MCF 10A (cell line): ENCODE measurements at places on chromosomes 7 and 10. TPM values are rescaled to one million over a fixed set of nuclear protein-coding genes. Genes with fewer than 3 reads are reported as not detected.

The ADARB2 gene
- total RNA-seq: 0.52 and 0.96 TPM in 2 replicates

The CPXM2 gene
- total RNA-seq: not detected in 2 replicates

The LRRN3 gene
- total RNA-seq: not detected in 2 replicates

The MMS19 gene
- total RNA-seq: 67.0 and 67.2 TPM in 2 replicates

The ARMC3 gene
- total RNA-seq: not detected in 2 replicates

The GIMAP5 gene
- total RNA-seq: not detected in 2 replicates

The PHKG1 gene
- total RNA-seq: 1.2 and 2.4 TPM in 2 replicates

The DRGX gene
- not detected in 2 replicates for total RNA-seq

The LRRC17 gene
- total RNA-seq: 0.21 and 0.83 TPM in 2 replicates

The SAMD9 gene
- total RNA-seq: 4.4 and 7.9 TPM in 2 replicates

The PDE6C gene
- not detected in 2 replicates for total RNA-seq

The MEIG1 gene
- 1.7 TPM in 1 of 2 replicates, not detected in the other for total RNA-seq

The PARP12 gene
- total RNA-seq: 35.0 and 41.4 TPM in 2 replicates

The HYAL4 gene
- not detected in 2 replicates for total RNA-seq

The MYOF gene
- total RNA-seq: 167 and 181 TPM in 2 replicates

The SPAG6 gene
- total RNA-seq: not detected in 2 replicates

The CYP26C1 gene
- 0.07 and 0.14 TPM in 2 replicates for total RNA-seq

The FXYD4 gene
- total RNA-seq: not detected in 2 replicates

The ELOVL3 gene
- not detected in 2 replicates for total RNA-seq

The FAM25G gene
- total RNA-seq: not detected in 2 replicates

The UPP1 gene
- total RNA-seq: 602 and 797 TPM in 2 replicates

The ACTL6B gene
- not detected in 2 replicates for total RNA-seq

The BCCIP gene
- 70.8 and 88.2 TPM in 2 replicates for total RNA-seq

The PSMA2 gene
- total RNA-seq: 65.5 and 73.8 TPM in 2 replicates

The CALHM3 gene
- not detected in 2 replicates for total RNA-seq

The STEAP4 gene
- total RNA-seq: not detected in 2 replicates

The FGFR2 gene
- 2.7 and 3.0 TPM in 2 replicates for total RNA-seq

The KLLN gene
- total RNA-seq: 0.56 and 0.68 TPM in 2 replicates

The ERVW-1 gene
- total RNA-seq: not detected in 2 replicates

The NEURL1 gene
- 0.20 TPM in 1 of 2 replicates, not detected in the other for total RNA-seq

The TUBAL3 gene
- total RNA-seq: 0.22 and 0.44 TPM in 2 replicates

The A1CF gene
- total RNA-seq: not detected in 2 replicates

The CTAGE8 gene
- 0.96 and 2.6 TPM in 2 replicates for total RNA-seq

The FRMD4A gene
- total RNA-seq: 0.23 and 8.9 TPM in 2 replicates

The GRID1 gene
- total RNA-seq: not detected in 2 replicates

The ANXA8 gene
- 47.3 and 103 TPM in 2 replicates for total RNA-seq

The VWDE gene
- 3.0 and 3.1 TPM in 2 replicates for total RNA-seq

The KNDC1 gene
- 2.1 and 2.4 TPM in 2 replicates for total RNA-seq

The CCDC3 gene
- total RNA-seq: 0.10 TPM in 1 of 2 replicates, not detected in the other

The GPR146 gene
- total RNA-seq: 0.27 TPM in 1 of 2 replicates, not detected in the other

The LIPK gene
- not detected in 2 replicates for total RNA-seq

The C10orf90 gene
- not detected in 2 replicates for total RNA-seq

The OR2A7 gene
- 10.0 and 13.6 TPM in 2 replicates for total RNA-seq

The MINDY4 gene
- 9.2 and 12.4 TPM in 2 replicates for total RNA-seq

The SERPINE1 gene
- 56.7 and 80.6 TPM in 2 replicates for total RNA-seq

The TAC1 gene
- not detected in 2 replicates for total RNA-seq

The LIPF gene
- total RNA-seq: not detected in 2 replicates

The TCAF2 gene
- 0.49 and 0.70 TPM in 2 replicates for total RNA-seq

The UBE2D4 gene
- total RNA-seq: 11.6 and 13.7 TPM in 2 replicates

The SPDYE1 gene
- not detected in 2 replicates for total RNA-seq

The GIMAP6 gene
- total RNA-seq: not detected in 2 replicates

The EXOSC1 gene
- total RNA-seq: 56.5 and 62.3 TPM in 2 replicates

The TMEM225B gene
- 0.70 and 0.96 TPM in 2 replicates for total RNA-seq

The CARD11 gene
- not detected in 2 replicates for total RNA-seq

The ATP5MK gene
- total RNA-seq: 429 and 559 TPM in 2 replicates

The FAM25A gene
- total RNA-seq: not detected in 2 replicates

The GPC2 gene
- total RNA-seq: 0.65 and 1.0 TPM in 2 replicates
